GM20000 (cell line): ENCODE measurements at places on chromosomes 7 and 10.
A peak's percentile ranks its signal among the peaks of the same experiment; 100 is the strongest.

GRCh38 chr7:148712678-148713329 lies 14.1 kb downstream of the CUL1 start:
- no peak for DNase-seq

DNA sequence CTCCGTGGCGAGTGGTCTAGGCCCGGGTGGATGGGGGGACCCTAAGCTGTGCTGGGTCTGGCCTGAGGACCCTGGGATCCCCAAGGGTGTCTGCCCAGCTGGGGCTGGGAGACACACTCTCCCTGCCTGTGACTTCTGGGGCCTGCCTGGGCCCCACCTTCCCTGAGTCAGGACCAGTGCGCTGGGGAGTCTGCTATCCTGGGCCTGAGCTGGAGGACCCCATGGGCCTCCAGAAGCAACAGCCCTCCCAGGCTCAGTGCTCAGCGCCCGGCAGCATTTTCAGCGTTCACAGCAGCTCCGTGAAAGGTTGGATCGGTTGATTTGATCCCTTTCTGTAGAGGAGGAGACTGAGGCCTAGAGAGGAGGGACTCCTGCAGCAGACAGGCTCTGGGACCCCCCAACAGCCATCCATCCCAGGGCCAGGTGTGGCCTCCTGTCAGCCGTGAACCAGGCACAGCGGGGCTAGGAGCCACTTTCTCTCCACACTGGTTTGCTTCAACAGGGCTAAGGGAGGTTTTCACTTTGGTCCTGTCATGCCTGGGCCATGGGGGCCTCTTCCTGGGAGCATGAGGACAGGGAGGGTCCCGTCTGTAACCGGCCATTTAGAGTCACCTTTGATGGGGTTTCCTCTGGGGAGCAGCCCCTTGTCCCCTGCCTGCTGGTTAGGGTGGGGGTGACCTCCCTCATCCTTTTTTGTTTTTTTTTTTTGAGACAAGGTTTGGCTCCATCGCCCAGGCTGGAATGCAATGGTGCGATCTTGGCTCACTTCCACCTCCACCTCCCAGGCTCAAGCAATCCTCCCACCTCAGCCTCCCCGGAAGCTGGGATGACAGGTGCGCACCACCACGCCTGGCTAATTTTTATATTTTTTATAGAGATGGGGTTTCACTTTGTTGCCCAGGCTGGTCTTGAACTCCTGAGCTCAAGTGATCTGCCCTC lies 12.4 kb downstream of the FOXL3 start:
- DNase-seq: no peak

GRCh38 chr7:155680124-155680523 lies 35.7 kb downstream of the RBM33 start:
- DNase-seq: no peak

DNA sequence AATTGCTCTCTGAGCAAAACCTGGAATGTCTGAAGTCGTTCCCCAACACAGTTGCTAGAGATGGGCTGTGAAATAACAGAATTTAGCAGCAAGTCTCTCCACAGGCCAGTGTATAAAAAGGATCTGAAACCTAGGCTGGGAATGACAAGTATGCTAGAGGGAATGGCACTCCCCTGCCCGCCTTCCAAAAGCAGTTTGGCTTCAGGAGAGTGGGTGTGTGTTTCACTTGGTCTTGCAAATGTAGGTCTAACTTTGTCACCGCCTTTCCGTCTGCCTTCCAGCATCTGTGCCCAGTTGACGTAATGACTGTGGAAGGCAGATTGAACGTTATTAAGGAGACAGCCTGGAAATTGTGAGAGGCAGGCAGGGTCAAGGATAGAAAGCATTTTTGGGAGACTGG lies 18.0 kb upstream of the MTURN start:
- no peak for DNase-seq

DNA sequence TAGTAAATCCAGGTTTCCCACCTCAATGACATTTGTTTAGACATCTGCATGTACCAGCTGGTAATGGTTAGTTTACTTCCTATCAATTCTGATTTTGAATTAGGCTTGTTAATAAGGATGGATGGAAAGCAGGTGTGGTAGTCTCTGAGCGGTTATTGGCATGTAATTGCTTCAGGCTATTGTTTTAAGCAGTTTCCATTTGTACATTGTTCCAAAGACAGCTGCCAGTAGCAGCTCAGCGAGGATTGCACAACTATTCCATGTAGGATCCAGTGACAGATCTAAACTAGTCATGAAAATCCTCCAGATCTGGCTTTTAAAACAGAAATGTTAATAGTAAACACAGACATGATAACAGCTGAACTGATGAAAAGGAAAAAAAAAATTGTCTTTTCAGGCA lies 436.0 kb upstream of the ADARB2 start:
- DNase-seq: no peak

- DNase-seq: peak; percentile 50
These were observed at the start of gene CACNA2D1 for GRCh38 chr7:82443547-82444219. TSS of gene CACNA2D1 (minus strand) at chr7:82443777.

DNA sequence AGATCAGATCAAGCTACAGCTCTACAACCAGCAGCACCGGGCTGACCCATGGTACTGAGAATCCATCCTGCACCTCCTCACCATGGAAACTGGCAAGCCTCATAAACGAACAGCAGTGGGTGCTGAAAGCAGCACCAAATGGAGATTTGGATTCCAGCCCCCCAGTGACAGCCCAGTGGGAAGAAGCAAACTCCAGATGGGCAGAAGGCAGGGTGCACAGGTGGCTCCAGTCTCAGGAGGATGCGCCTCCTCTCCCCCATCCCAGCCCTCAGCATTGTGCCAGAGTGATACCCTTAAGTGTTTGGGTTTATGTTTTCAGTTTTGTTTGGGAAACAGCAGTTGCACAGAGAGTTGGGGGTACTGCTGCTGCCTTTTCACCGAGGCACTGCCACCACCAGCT lies 20.6 kb upstream of the SMO start:
- no peak for DNase-seq

DNA sequence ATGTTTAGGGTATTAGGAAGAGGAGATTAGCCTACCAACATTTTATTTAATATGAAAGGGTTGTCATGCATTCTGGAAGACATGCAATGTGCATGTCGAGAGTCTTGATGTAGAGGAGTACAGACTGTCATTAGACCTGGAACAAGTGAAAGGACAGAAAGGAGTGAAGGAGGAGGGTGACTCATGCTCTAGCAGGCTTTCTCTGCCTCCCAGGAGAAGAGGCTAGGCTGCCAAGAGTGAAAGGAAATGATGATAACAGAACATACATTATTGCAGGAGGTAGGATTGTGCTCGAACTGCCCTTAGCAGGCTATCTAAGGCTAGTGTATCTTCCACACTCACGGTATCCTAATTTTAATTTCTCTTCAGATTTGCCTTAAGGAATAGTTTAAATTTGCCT lies 228.8 kb downstream of the EXOC4 start:
- DNase-seq: no peak

DNA sequence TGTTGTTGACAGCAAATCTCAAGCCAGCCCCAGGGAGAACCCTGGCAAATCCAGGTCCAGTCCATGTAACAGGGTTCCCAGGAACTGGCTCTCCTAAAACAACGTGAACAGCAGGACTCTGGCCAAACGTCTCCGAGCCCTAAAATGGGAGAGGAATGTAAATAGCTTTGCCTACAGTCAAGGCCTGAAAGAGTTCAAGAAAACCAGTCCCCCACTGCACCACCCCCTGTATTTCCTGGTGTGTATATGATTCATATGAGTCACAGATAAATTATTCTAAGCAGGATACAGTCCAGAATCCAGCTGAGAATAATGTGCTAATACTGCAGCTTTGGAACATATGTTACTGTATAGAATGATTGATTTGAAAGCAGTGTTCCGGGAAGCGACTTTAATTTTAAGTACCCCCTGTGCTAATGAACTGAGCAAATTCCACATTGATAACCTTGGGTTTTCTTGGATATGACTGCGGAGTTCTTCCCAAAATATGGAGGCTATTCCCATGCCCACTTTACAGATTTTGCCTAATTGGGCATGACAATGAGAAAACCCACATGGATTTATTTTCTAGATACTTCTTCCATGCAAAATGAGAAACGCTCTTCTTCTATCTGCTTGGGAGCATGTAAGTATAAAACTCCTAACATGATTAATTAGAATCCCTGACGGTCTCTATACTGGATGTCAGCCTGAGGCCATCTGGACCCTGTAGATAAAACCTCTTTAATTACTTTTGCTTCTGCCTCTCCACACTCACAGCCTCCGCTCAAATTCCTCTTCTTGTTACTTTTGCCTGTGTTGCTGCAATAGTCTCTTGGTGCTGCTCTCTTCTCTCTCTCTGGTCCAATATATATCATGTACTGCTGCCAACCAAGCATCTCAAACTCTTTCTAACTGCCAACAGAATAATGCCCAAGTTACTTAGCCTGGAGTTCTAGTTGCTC lies 50.2 kb downstream of the LAMB4 start:
- no peak for DNase-seq
